ENCODE measurements at places on chromosomes 7 and 10.

- no peak for DNase-seq
These were observed 534.7 kb downstream of the NRG3 start for GRCh38 chr10:82409671-82410070.

DNA sequence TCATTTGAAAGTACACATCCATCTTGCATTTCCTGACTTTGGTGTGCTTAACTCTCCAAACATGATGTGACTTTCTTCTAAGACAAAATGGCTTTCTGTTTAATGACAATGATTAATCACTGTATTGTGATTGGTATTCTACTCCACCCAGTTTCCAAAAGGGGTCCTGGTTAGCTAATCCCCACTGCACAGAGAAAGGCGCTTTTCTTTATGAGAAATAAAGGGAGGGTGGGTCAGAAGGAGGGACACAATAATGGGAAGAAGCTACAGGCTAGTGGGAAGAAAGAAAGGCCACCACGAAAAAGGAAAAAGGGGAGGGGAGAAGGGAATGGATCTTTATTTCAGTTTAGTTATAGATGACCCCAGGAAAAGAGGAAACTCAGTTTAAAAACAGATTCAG lies 69.2 kb downstream of the PRTFDC1 start:
- DNase-seq = no peak

DNA sequence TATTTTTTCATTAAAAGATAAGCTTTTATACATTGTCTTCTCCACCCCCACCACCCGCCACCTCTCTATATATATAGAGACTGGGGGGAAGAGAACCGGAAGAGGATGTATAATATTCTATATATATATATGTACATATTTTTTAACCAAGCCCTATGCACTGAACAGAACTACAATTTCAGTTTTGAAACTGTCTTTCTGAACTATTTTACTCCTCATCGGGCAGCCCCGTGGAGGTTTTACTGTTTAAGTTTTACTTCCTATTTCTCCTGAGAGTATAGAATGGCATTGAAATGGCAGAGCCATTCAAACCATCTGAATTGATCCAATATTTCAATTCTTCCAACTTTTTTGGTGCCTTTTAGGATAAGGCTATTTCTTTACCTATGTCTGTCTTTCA lies 1047.1 kb downstream of the NRG3 start:
- no peak for DNase-seq

GRCh38 chr10:67923551-67923950 lies 39.1 kb downstream of the SIRT1 start:
- DNase-seq = no peak

DNA sequence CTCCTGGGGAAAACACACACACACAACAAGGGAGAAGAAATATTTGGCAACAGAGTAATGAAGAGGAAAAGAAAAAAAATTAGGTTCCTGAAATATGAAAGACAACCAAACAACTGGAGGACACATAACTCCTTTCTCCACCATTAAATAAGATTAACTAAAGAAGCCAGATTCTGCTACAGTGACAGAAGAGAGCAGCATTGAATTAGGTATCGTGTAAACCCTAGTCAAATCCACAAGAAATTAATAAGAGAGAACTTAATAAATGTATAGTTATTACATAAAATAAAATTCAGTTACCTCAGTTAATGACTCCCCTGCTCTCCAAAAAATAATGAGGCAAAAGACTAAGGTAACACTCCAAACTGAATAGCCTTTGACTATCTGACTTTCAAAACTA lies 306.7 kb downstream of the CRPPA start:
- no peak for DNase-seq

DNA sequence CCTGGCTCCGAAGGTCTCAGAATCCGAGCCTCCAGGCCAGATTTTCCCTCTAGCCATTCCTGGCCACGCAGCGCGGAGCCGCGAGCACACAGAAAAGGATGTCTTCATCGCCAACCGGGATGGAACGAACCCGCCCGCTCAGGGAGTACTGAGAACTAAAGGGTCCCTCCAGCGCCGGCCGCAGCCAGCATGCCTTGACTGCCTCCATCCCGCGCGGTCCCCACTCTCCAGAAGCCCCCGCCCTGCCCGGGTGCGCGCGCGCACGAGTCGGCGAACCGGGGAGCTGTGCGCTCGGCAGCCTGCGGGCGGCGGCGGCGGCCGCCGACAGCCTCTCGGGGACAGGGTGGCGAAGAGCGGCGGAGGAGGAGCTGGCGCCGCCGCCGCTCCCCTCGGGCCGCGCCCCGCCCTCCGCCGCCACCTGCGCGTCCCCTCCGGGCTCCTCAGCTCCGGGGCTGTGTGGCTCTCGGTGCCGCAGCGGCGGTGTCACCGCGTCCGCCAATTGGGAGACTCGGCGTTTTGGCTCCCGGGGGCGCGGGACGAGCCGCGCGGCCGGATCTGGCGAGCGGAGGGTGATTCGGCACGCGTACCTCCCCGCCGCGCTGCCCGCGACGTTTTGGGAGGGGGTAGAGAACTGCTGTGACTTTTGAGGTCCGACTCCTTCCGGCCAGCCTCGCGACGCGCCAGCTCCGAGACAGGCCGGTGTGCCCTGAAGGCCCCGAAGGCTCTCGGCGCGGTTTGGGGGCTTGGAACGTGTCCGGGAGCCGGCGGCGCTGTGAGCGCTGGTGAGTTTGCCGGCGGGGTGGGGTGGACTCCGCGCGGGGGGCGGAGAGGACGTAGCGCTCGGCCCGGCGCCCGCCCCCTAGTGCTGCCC lies 453 bp upstream of the GALNT17 start:
- DNase-seq = no peak

- no peak for DNase-seq
These were observed 65.3 kb downstream of the ZFAND4 start for GRCh38 chr10:45607276-45607675.

GRCh38 chr10:70435241-70436085 lies 6.0 kb downstream of the NODAL start:
- DNase-seq = no peak

DNA sequence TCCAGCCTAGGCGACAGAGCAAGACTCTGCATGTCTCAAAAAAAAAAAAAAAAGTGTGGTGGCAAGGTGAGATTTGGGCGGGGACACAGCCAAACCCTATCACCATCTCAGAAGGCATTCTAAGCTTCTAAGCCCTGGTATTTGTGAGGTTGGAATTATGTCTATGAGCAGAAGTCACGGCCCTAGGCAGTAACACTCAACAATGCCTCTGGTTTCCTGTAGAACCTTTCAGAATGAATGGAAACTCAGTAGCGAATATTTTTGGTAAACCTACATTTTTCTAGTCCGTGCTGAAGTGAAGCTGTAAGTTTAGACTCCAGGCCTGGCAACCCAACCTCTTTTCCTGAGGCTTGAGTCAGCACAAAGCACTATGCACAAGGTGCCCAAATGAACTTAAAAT lies 88.3 kb downstream of the FAM107B start:
- no peak for DNase-seq
